ENCODE measurements at places on chromosomes 6 and 20.

GRCh38 chr20:63161176-63161651, 54.7 kb downstream of the YTHDF1 start:
- DNase-seq: no peak

DNA sequence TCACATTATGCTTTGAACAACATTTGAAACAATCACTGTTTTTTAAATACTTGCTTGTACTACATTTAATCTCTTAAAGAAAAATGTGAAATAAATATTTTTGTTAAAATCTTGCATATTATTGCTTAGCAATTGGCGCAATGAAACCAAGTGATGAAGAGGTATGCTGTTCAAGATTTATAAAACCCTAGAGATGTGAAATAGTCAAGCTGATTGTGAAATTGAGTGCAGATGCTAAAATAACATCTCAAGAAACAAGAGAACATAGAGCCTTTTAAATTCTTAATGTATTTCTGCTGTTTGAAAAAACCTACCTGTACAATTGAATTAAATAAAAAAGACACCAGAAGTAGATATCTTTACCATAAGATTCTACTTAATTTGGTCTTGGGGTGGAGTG, 179.2 kb upstream of the MCHR2 start:
- DNase-seq: no peak

GRCh38 chr6:107704347-107705013, 119.6 kb downstream of the SCML4 start:
- no peak for DNase-seq

DNA sequence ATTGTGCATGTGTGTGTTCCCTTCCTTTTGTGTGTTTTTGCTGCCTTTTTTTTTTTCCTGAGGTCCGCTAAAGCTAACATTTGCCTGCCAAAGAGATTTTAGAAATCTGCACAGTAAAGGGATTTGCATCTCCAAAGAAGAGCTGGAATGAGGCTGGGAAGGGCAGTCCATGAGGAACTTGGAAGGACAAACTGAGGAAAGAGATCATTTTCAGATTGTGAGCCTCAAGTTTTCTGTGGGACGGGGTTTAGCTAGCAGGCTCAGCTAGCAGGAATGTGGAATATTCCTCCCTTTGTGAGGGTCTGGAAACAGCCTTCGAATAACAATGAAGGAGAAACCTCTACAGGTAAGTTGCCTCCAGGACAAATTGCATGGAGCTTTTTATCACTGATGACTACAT, 3.8 kb downstream of the INSM1 start:
- no peak for DNase-seq

- no peak for DNase-seq
Measured at GRCh38 chr6:144351379-144352127, 66.4 kb downstream of the UTRN start.

DNA sequence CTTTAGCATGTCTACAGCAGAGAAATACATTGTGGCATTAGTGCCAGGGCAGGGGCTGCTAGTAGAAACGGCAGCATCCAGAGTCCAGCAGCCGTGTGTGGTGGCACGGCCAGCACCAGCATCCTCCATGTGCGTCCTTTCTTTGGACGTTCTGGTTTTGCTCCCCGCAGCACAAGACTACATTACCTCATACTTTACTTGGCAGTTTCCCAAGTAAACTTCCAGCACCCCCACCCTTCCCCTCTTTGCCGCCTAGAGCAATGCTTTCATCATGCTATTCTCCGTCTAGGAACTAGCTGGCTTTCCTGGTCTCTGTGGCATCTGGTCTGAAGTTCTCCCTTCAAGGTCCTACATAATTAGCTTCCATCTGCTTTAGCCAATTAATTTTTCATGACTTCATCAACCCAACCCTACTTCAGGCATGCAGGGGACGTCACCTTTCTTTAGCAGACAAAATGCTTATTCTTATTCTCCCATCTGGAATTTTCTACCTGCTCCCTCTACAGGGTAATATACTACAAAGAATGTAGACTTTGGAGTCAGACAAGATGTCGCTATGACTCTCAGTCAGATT, 67.6 kb downstream of the BLOC1S5 start:
- no peak for DNase-seq

DNA sequence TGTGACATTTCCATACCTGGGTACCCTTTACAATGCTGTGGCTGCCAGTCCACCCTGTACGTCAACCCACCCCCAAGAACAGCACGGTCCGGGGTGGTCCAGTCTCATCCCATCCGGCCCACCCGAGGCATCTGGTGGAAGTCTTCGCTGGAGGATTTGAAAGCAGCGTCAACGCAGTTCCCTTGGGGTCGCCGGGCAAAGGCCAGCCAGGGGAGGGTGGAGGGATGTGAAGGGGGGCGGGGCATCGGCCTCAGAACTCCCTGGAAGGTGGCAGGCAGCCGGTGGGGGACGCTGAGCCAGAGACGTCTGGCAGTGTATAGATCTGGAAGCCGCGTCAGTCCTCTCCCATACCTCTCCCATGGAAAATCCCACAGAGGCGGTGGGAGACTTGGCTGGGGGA, 1944.0 kb upstream of the DEFB115 start:
- no peak for DNase-seq

DNA sequence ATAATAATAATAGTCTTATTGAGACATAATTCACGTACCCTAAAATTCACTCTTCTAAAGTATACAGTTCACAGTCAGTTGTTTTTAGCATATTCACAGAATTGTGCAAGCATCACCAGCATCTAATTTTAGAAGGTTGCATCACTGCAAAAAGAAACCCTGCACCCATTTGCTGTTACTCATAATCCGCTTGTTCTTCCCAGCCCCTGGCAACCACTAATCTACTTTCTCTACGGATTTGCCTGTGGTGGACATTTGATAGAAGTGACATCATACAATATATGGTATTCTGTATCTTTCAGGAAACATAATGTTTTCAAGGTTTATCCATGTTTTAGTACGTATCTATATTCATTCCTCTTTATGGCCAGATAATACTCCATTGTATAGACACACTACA, 41.5 kb upstream of the FAM184A start:
- no peak for DNase-seq

DNA sequence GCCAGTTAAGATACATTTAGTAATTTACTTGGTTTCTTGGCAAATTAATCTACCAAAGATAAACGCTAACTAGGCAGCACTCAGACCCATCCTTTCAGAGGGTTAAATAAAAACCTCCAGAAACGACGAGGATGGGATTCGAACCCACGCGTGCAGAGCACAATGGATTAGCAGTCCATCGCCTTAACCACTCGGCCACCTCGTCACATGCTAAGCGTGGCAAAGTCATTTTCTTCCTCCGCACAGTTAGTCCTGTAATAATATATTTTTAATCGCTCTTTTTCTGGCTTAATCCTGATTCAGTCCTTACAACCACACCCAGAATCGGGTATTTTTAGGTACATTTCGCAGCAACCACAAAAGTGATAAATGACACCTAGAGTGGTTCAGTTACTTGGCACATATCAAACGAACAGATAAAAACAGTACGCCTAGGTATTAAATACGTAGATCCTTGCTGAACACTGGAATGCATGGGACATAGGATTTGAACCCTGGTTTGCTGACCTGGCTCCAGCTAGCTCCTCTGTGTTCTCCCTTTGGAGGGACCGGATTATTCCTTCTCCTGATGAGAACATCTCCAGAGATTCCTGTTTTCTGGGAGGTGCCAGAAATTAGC, 71.6 kb downstream of the GPX5 start:
- DNase-seq: no peak

GRCh38 chr6:56570413-56571359, 72.0 kb downstream of the DST start:
- DNase-seq: no peak

- no peak for DNase-seq
Measured at GRCh38 chr6:166729658-166730057, 102.6 kb upstream of the RPS6KA2 start.
